ENCODE measurements at places on chromosomes 12 and 14.

- DNase-seq = no peak
Observed at GRCh38 chr14:59182641-59183040, 5.8 kb upstream of the DAAM1 start.

DNA sequence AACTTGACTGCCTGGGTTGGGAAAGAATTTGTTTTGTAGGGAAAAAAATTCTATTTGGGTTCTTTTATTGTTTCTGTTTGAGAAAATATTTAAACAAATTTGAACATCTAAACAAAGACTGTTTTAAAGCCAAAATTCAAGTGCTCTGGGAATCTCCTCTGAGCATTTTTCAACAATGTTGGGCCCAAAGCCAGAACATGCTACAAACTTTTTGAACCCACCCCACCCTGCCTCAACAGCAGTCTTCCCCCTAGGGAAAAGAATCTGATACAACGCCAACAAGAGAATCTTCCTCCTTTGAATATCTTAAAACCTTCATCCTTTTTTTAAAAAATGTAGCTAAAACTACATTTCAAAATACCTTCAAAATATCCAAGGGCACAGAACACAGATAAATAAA is 20.4 kb upstream of the NID2 start:
- no peak for DNase-seq

DNA sequence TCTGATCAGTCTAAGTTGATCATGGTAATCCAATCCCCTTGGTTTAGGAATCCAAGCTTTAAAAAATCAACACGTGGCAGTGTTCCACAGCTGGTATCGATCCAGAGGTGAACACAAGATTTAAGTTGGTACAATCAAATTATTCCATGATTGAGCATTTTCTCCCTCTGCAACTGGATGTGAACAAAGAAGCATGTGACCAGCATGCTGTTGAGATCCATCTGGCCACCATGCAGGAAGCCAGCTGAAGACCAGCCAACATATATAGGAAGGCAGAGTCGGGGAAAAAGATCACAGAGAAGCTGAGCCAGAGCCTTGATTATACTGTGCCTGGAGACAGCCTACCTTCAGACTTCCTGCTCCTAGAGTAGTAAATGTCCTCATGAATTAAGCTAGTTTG is 158.3 kb downstream of the SEC23A start:
- DNase-seq = no peak

DNA sequence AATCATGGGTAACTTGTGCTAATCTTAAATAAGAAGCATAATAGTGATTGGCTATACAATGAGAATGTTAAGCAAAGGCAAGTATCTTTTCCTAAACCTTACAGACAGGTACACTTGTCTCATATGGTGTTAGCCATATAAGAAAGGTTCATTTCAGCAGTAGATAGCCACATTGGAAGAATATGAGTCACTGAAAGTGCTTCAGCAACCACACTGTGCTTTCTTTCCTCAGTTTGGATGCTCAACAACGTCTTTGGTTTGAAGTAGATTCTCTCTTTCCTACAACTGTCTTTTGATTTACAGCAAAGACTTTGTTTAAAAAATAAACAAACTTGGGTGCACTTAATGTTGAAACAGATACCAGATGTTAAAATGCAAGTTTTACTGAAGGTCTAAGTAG is 8.9 kb downstream of the DDHD1 start:
- no peak for DNase-seq

- DNase-seq = no peak
Observed at GRCh38 chr14:65832431-65833266, 420.1 kb downstream of the FUT8 start.

Measured in stimulated activated CD8-positive, alpha-beta memory T cell treated with anti-CD3 and anti-CD28 coated beads, Interleukin-2, amount 100 ng/mL, for 1 hour (primary cell).